ENCODE measurements at places on chromosomes 7 and 10.

DNA sequence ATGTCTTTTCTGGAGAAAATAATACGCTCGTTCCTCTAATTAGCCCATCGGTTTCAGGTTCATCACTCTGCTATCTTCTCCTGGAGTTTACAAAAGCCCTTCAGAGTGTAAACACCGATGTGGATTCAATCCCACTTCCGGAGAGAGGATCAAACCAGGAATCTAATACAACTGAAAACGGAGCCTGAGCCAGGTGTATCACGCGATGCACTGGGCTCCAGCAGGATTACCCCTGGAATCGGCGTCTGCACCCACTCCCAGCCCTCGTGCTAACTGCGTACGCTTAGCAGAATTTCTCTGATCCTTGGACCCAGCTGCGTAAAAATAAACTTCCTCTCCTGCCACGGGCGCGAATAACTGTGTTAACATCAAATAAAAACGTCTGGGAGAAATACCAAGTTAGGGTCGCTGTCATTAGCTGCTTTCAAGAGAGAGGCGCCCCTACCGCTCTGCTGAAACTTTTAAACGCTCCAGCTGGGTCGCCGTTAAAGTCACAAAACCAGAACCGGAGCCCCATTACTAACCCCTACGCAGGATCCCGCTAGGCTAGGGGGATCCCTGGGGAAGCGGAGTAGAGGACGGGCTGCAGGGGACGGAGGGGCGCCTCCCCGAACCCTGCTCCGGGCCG lies 502 bp downstream of the ZNF3 start:
- peak; percentile 57 for DNase-seq

DNA sequence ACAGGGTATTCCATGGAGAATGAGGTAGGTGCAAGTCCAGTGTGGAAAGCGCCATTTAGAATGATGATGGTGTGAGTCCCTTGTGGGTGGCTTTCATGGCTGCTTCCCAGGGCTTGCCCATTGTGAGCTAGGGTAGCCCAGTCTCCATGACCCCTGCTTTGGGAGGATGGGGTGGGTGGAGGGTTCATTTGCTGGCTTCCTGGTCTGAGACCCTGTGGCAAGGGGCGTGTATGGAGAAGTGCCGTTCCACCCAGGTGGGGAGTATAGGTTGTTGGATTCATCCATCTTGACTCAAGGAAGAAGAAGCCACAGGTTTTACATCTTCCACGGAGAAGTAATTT lies 27.7 kb downstream of the CCM2 start:
- DNase-seq, result no peak

DNA sequence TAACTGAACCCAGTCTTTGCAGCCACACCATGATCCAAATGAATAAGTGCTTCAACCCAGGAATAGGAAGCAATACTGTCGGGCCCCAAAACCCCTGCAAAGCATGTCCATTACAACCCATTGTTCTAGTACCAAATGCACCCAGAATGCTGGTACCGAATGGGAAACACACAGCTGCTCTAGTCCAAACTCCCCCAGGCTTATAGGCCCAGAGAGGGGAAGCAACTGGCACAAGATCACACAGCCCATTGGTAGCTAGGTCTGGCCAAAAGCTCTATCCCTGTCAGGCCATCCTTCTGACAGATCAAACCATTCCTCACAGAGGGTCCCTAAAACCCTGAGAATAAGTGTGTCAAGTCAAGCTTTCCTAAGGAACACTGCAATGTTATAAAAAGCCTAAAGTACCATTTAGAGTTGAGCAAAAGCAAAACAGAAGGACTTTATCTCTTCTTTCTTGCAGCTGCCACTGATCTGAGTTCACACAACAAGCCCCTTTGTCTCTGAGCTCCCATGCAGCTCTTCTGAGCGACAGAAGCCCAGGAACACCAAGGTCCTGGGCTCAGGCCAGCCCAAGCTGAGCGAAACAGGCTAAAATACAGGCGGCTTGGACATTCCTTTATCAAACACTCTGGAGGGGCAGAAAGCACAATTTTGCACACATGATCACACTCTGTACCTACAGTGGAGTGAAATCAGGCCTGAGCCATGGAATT lies 116.7 kb downstream of the SGMS1 start:
- DNase-seq, result no peak

DNA sequence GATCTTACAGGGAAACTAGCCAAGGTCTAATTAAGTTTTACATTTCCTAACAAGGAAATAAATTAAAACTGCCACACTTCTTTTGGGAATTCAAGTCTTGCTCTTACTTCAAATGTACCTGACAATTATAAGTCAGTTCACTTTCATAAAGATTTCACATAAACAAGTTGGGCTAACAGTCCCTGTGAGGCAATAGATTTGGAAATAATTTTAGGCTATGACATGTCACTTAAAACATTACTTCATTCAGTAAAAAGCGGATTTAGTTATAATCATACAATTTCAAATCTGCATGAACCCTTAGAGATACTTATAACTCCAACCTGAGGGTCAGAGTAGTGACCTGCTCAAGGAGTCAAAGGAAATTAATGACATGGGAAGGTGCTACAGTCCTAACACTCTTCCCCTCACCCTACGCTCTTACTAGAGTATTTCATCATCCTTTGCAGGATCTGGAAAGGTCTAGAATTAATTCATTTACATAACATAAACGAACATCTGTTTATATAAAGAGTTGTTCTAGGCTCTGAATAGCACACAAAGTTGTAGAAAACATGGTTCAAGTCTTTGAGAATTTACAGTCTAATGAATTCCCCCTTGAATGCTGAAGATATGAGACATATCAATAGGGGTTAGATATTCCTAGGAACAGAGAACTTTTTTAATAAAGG lies 32.3 kb upstream of the DNAJB12 start:
- DNase-seq, result no peak

- DNase-seq, result no peak
Measured at GRCh38 chr10:1473874-1474273, 263.5 kb downstream of the ADARB2 start.

- DNase-seq, result no peak
Measured at GRCh38 chr7:101370836-101371235, 8.2 kb downstream of the COL26A1 start.

DNA sequence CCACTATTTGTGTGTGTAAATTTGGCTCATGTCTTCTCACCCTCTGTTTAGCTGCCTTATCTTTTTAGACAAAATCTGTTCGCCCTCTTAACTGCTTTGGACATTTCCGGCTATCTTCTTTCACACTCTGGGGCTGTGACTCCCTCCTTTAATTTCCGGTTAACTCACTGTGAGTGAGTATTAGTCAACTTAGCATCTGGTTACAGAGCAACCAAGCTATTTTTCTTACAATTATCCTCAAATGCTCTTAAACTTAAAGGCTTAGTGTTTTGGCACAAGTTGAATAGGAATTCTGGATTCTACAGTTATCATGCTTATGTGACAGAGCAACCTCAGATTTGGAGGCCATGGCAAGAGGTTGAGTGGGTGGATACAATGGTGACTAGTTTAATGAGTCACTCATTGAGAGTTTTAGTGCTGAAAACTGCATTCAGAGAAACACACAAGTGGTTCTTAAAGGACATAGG lies 177.6 kb upstream of the SEMA3A start:
- no peak for DNase-seq

DNA sequence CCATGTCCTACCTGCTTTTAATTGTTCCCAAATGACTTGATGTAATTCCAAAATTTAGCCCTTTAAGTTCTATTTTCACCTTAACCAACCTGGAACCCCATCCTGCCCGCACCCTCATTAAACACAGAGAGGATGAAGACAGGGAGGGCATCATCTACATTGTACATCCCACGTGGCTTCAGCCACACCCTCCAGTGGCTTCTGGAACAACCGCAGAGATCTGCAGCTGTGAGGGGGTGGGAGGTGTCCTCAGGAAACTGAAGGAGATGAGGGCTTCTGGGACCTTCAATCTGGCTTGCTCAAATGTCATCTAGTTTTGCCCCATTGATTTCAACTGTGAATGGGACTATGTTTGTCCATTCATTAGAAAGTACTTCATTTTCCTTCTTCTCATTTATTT lies 39.0 kb downstream of the AKR1B1 start:
- DNase-seq, result no peak

DNA sequence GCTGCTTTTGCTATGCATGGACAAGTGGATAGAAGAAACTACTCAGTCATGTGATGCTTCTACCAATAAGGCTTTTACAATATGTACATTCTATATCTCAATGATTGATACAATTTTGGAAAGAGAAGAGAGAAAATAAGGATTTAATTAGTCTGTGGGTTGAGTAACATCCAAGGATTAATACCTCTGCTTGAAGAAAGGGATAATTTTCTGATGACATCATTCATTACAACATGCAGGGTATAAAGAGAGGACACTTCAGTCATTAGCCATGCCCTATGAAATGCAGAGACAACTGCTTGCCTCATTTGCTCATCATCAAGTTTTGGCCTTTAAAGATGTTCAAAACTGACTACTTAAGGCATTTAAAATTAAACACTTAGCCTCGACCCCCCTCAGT lies 237.3 kb downstream of the AHR start:
- no peak for DNase-seq

DNA sequence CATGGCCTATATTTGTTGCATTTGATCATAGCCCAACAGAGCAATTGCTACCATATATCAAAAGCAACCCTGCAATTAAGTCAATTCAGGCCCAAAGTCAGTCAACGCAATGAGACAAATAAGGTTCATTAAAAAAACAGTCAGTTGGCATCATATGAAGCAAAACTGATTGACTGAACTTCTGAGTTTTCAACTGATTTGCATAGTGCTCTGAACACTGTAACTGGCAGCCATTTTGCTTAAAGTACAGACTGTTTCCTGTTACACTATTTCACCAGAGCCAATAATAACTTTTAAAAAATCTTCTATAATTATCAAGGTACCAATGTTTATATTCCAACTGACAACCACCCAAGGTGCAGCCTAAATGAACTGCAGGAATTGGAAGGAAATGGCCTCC lies 68.4 kb upstream of the RAPGEF5 start:
- no peak for DNase-seq

DNA sequence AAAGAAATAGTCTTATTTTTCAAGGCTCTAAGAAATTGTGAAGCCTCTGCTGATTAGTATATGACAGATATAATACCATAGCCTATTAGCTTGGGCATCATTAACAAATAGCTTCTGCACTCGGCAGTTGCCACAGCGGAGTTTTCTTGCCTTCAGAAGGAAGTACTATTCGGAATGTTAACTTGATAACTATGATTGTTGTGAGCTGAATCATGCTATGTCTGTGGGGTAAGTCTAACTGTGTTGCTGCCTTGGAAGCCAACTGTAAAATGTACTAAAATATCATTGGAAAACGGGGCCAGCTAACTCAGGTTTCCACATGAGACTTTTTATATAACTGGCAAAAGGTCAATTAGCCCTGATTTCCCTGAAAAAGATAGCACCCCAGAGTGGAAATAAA lies 93.2 kb downstream of the TWIST1 start:
- DNase-seq, result no peak

DNA sequence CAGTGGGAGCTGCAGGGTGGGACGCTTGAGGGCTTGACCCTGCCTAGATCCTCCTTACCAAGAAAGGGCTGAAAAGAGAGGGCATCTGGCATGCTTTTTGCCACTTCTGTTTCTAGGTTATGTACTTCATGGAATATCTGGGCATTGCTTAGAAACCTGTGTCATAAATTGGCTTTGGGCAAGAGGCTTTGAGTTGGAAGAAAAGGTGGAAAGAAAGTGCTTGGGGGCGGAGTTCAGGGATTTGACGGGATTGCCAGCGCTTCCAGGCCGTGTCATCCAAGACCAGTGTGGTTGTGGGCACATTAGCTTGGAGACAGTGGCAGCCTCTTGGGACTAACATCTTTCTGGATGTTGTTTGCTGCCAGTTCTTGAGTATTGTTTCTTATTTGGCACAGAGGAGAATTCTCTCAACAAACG lies 825 bp downstream of the ZNF862 start:
- peak; percentile 48 for DNase-seq

- DNase-seq, result no peak
Measured at GRCh38 chr7:151057506-151057988, at the start of gene CDK5. CDK5 (minus strand) TSS chr7:151057897; CDS start chr7:151057848, 49 bp downstream.

GRCh38 chr10:101136007-101136707 lies 5.1 kb downstream of the TLX1 start:
- DNase-seq, result no peak

GRCh38 chr7:95508780-95509179 lies 23.0 kb downstream of the ASB4 start:
- no peak for DNase-seq

GRCh38 chr10:128210215-128211063 lies 84.2 kb upstream of the MKI67 start:
- DNase-seq, result peak; percentile 83

DNA sequence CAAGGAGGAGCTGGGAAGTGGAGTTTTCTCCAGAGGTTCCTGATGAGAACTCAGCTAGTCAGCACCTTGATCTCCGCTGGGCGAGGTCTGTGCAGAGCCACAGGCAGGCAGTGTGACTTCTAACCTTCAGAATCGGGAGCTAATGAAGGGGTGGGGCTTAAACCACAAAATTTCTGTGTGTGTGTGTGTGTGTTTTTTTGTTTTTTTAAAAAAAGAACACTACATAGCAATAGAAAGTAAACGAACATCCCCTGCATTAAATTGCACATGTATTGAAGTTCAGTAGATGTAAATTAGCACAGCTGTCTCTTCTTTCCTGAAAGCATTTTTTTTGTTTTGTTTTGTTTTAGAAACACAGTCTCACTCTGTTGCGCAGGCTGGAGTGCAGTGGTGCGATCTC lies 46.2 kb downstream of the RBM17 start:
- DNase-seq, result no peak

DNA sequence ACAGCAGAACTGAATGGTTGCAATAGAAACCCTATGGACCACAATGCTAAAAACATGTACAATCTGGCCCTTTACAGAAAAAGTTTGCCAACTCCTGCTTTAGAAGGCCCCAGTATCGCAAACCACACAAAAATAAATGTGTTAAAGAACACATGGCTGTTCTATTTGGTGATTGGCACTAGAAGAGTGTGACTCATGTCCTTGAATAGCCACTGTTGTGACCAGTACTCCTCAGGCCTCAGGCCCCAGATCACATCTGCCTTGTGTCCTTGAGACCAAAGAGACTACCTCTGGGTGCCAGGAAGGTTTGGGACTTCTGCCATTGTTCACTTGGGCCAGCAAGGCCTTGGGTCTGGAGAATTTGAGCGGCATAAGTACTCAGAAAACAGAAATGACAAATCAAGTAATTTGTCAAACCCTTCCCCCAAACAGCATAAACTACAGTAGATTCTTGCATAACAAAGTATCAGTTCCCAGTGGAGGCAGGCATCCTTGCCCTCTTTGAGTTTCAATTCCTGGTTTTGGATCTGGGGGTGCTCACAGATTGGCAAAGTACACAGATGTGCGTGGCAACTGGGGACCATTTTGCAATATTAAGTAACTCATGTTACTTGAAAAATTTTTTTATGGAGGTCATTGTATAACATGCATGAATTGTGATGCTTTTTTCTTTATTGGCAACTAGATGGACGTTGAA lies 50.2 kb downstream of the MTURN start:
- DNase-seq, result no peak

- no peak for DNase-seq
Measured at GRCh38 chr7:151637781-151638261, 118.1 kb upstream of the RHEB start.
